GM12878 (cell line): ENCODE measurements at places on chromosomes 12 and 14. TPM values are rescaled to one million over a fixed set of nuclear protein-coding genes. Genes with fewer than 3 reads are reported as not detected.

GRCh38 chr12:108305520-108305919, 33.6 kb downstream of the CMKLR1 start:
- DNase-seq, result no peak

- DNase-seq, result no peak
Observed at GRCh38 chr14:80211153-80212022, at the start of gene DIO2. Gene DIO2, minus strand, starts transcription at chr14:80211504. Its CDS starts 32 bp downstream, at chr14:80211472.

GRCh38 chr12:80677994-80678393, 29.4 kb upstream of the MYF6 start:
- DNase-seq, result no peak

DNA sequence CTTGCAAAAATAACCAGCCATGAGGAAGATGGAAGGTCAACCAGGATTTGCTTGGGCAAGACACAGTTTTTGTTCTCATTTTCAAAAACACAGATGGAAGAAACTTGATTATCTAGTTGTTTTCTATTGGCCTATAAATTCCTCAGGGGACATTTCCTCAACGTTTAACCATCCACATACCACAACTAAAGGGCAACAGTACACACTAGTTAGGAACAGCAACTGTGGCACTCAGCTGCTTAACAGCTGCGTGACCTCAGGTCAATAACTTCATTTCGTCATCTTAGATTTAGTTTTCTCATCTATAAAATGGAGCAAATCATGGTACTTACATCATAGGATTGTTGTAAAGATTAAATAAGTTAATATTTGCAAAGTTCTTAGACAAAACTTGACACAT, 18.7 kb downstream of the SSTR1 start:
- no peak for DNase-seq

DNA sequence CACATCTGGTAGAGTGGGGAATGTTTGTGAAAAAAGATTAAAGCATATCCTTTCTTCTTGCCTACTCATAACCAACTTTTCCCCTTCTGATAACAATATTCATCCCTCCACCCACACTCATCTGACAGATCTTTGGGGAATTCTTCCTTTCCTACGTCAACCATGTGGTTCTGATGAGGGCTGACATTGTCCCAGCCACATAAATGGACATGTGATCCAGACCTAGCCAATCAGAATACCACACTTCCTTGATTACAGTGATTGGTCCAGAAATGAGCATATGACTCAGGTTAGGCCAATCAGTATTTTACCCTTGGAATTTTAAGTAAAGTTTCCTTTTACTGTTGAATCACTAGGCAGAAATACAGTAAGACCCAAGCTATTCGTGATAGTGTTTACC, 58.9 kb downstream of the GPR65 start:
- DNase-seq, result no peak

DNA sequence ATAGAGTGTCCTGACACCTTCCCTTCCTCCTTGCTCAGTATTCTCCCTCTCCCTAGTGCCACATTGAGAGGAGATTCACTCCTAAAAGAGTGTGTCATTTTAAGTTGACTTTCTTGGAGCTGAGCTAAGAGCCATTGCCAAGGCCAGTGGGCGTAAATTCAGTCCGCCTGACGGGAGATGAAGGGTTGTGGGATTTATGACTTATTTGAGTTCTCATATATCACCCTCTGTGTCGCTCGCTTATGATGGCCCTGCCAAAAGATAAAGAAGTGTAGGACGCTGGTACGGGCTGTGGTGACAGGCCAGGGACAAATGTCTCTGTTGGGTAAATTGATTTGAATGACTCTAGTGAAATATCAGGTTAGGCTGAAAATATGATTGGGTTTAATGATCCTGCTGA, 867.4 kb downstream of the NRXN3 start:
- DNase-seq, result no peak

DNA sequence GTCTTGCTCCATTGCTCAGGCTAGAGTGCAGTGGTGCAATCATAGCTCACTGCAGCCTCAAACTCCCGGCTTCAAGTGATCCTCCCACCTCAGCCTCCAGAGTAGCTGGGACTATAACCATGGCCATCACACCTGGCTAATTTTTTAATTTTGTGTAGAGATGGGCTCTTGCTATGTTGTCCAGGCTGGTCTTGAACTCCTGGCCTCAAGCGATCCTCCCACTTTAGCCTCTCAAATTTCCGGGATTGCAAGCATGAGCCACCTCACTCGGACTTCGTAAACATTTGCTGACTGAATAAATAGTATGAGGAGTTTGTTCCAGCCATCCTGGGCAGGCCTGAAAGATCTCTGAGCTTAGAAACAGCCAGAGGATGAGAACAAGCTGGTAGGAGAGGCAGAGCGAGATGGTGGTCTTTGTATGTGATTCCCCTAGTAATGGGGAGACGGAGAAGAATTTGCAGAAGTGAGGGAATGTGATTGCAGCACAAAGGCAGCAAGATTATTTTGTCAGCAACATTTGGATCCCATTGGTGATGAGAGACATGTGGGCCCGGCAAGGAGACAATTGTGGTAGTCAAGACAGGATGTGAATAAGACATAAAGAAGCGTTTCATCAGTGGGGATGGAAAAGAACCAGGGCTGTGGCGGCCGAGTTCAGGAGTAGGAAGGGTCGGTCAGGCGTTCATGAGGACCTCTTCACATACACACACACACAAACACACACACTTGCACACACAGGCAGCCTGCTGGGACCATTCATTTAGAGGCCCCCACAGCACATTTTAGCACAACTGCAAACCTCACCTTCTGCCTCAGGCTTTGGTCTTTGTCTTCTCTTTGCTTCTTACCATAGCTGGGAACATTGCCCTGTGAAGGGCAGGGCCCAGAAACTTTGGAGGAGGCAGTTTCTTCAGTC, 155.5 kb downstream of the ZFP36L1 start:
- no peak for DNase-seq

C12orf60 gene
- total RNA-seq, result 1.8 TPM in 2 replicates

- no peak for DNase-seq
Observed at GRCh38 chr14:87351007-87351406, 642.0 kb downstream of the GALC start.

BORCS5 gene
- total RNA-seq, result 23.5 and 25.9 TPM in 2 replicates

- no peak for DNase-seq
Observed at GRCh38 chr12:69447892-69448291, 22.3 kb upstream of the FRS2 start.

DNA sequence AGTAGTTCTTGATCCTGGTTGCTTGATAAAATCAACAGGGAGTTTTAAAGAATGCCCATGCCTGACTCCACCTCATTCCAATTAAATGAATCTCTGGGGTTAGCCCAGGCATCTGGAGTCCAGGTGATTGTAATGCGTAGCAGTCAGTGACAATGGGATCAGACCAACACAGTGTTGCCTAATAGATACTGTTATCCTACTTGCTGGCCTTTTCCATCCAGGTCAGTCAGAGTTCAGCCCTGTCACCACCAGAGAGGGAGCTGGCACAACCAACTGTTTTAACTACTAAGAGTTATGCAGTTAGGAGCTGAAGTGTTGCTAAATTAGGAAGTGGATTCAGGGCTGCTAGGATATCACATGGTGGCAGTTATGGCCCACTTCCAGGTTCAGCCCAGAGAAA, 107.1 kb downstream of the GPR135 start:
- no peak for DNase-seq

- DNase-seq, result no peak
Observed at GRCh38 chr12:116631619-116632018, 72.4 kb downstream of the MAP1LC3B2 start.

DNA sequence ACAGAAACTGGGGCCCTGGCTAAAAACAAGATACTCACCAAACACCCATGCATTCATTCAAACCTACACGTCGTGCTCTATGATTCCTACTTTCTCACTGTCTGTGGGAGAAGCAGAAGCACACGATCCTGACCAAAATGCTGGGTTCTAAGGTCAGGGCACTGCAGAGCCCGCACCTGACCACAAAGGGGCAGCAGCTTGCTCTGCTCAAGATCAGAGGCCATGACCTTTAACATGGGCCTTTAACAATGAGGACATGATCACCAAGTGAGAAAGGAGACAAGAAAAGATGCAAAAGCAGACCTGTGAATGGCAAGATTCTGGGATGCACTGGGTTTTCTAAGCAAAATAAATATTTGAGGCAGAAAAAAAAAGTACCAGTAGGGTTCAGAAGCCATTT, 40.1 kb upstream of the VPS33A start:
- no peak for DNase-seq

- DNase-seq, result no peak
Observed at GRCh38 chr12:52600475-52600874, 788 bp downstream of the KRT72 start.

GRCh38 chr12:28065374-28065773, 92.8 kb upstream of the PTHLH start:
- DNase-seq, result no peak

DNA sequence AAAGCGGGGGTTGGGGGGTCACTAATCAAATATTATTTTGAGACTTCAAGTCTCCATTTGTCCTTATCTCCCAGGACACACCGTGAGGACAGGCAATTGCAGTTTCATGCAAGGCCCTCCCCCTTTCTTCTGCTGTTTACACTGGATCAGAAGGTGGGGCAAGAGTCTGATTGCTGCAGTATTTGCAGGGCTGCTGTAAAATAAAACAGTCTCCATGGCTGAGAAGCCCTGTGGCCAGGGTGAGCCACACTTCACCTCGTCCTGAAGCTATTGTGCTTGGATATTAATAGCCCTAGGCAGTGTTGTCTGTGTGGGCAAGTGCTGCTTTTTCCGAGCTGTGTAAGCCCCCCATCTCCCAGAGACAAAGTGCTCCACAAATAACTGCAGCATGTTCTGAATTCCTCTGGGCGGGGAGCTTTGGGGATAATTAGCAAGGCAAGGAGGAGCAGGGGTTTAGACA, 187.4 kb upstream of the NTF3 start:
- no peak for DNase-seq

DNA sequence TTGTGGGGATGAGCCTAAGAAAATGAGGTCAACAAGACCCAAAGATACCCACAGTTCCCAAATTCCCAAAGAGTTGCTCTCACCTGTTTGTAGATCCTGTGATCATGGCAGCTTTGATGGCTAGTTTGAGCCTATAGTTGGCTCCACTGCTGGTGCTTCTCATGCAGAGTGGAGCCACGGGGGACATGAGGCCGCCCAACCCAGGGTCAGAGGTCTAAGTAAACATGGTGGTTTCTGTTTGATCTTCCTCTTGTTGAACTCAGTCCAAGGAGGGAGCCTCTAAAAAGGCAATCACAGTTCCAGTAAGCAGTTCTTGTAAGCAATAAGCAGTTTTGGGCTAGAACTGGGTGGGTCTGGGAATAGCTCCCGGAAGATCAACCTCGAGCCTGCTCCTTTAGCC, 125.6 kb upstream of the DHRS4 start:
- DNase-seq, result no peak

DNA sequence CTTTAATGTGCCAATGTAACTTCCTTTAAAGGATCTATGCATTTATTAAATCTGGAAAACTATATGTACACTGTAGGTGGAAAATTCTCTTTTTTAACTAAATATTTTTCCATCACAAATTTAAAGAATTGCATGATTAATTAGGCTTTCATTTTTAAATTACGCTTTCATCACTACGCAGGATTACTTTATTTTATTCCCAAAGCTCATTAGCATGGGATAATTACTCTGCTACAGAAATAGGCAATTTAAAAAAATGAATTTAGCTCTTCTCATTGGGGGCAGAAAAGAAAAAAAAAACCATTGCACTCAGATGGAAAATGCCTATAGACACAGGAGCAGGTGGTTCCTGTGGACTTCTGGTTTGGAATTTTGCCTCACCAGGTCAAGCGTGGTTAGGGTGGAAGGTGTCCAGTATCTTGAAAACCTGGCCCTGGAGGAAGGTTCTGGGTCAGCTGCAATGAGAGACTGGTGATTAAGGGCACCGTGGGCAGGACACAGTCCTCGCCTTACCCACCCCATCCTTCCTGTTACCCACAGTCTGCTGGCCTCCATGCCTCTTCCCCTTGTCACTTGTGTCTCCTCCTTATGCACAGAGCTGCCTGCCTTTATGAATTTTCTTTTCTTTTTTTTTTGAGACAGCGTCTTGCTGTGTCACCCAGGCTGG, 17.3 kb upstream of the RIN3 start:
- no peak for DNase-seq

- no peak for DNase-seq
Observed at GRCh38 chr12:90969346-90969745, 14.4 kb upstream of the CCER1 start.

SMIM41 gene
- total RNA-seq, result 0.19 TPM in 1 of 2 replicates, not detected in the other

SYNDIG1L gene
- not detected in 2 replicates for total RNA-seq

- no peak for DNase-seq
Observed at GRCh38 chr12:77118696-77119095, 53.3 kb upstream of the E2F7 start.

DNA sequence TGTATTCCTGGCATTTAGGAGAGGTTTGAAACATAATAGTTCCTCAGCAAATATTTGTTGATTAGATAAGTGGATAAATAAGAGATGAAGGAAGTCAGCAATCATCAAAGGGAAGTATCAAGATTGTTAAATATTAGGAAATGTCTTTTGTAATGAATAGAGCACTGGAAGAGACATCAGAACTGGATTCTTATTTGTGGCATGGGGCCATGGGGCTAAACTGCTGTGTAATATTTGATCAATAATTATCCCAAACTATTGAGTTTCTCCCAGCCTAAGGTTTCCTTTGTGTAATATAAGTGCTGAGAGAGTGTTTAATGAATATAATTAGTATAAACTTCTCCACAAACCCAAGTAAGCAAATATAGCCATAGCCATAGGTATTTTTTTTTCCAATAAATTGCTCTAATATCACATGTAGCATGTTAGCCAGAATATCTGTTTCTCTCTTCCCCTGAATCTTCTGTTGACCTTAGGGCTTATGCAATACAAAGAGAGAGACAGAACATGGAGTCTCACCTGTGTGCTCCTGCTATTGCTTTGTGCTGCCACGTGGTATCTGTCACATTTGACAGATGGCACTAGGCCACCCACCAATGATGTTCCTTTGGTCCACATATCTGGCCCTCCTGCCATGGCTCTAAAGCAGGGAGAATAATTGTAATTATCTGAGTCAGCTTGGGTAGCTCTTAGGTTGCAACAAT, 658.7 kb downstream of the SOX5 start:
- DNase-seq, result no peak

- no peak for DNase-seq
Observed at GRCh38 chr12:97038131-97038530, 131.1 kb downstream of the NEDD1 start.

RACGAP1 gene
- total RNA-seq, result 87.9 and 95.5 TPM in 2 replicates

SDSL gene
- total RNA-seq, result 1.3 and 1.5 TPM in 2 replicates

- DNase-seq, result no peak
Observed at GRCh38 chr12:120588948-120589930, 8.0 kb upstream of the POP5 start.

GRCh38 chr14:73133795-73134194, 2.5 kb upstream of the PSEN1 start:
- no peak for DNase-seq

- DNase-seq, result no peak
Observed at GRCh38 chr14:60840313-60840712, 105.8 kb downstream of the MNAT1 start.
